ENCODE measurements at places on chromosomes 2 and 18.
A peak's percentile ranks its signal among the peaks of the same experiment; 100 is the strongest.

- DNase-seq, result no peak
Observed at GRCh38 chr2:120432293-120432975, 86.5 kb downstream of the INHBB start.

GRCh38 chr18:49754866-49755265 is 58.5 kb downstream of the ACAA2 start:
- DNase-seq, result no peak

- DNase-seq, result no peak
Observed at GRCh38 chr2:66030553-66030952, 404.4 kb upstream of the MEIS1 start.

DNA sequence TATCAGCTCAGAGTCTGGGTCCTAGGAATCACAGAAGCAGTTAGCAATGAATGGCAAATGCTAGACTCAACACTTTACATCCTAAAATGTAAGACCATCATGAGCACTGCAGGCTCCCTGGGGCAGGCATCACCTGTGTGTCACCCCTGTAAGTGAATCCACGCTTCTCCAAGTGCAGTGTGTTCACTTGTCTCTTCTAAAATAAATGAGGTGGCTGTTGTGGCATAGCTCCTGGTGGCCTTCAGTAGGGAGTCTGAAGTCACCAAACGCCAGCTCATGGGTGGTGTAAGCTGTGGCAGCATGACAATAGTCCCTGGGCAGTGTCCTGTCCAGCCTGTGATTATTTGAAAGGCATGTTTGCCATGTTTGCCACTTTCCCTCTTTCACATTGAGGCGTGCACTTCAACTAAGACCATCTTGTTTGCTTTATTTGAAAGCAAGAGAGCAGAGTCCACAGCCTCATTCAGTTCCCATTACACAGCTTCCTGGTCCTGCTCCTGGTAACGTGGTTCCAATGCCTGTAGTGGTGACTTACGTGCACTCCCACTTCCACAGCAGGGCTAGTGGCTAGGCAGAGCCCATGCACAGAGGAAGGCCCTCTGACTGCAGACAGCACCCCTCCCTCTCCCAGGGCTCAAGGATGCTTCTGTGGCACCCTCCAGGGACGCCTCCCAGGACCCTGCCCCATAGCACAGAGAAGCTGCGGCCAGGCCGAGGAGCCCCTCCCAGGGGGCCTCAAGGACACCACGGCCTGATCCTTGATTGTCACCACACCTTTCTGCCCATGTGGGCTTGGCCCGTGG is 24.3 kb downstream of the COA5 start:
- no peak for DNase-seq

- no peak for DNase-seq
Observed at GRCh38 chr2:72969706-72970105, 52.4 kb downstream of the EMX1 start.

GRCh38 chr2:135299658-135300244 is 231.3 kb downstream of the ZRANB3 start:
- DNase-seq, result peak; percentile 17

- no peak for DNase-seq
Observed at GRCh38 chr2:58204195-58204959, 36.7 kb downstream of the FANCL start.

- peak; percentile 54 for DNase-seq
Observed at GRCh38 chr2:1588978-1589621, 155.2 kb downstream of the PXDN start.

GRCh38 chr18:77178559-77178958 is 46.0 kb upstream of the MBP start:
- DNase-seq, result no peak

- peak; percentile 68 for DNase-seq
Observed at GRCh38 chr18:67651438-67651837, 134.9 kb upstream of the DSEL start.

GRCh38 chr18:61360404-61361383 is 27.5 kb downstream of the CDH20 start:
- no peak for DNase-seq

DNA sequence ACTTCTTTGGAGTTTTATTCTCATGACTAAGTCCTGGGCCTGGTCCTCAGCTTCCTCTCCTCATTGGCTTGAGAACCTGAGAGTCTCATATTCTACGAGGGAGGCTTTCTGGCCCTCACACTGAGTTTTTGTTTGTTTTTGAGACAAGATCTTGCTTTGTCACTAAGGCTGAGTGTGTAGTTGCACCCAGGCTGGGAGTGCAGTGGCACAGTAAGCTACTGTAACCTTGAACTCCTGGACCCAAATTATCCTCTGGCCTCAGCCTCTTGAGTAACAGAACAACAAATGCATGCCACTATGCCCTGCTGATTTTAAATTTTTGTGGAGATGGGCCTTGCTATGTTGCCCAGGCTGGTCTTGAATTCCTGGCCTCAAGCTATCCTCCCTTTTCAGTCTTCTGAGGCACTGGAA is 22.6 kb downstream of the PRKRA start:
- DNase-seq, result no peak

All from AG10803 (cell line).